ENCODE measurements at places on chromosomes 11 and 22.

DNA sequence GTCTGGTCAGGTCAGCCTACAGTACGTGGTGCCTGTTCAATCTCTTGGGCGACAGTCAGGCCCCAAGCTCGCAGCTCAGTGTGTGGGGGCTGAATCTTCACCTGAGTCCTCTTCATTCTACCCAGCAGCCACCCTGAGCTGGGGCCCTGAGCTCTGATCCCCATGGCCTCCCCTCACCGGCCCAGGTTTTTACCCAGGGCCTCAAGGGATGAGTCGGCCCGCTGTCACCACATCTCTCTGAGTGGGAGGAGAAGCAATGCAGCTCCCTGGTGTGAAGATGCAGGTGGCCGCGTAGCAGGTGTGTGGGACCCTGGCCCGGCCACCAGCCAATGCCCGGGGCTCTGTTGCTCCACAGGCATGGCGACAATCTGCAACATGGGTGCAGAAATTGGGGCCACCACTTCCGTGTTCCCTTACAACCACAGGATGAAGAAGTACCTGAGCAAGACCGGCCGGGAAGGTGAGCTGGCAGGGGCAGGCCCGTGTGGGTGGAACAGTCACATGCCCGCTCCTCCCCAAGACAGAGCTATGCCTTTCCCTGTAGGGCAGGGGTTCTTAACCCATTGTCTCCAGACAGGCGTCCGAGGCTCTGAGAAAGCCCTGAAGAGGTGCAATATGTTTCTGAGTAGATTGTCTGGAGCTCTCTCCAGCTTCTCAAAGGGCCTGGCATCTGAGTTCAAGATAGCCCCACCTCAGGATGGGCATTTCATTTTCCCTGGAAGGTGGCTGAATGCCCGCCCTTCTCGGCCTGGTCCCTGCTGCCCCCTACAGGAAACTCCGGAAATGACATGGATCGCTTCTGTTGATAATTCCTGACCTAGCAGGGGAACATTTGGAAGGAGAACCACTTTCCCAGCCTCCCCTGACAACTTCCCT, 26.9 kb downstream of the POLR3H start:
- DNase-seq, result peak; percentile 87

DNA sequence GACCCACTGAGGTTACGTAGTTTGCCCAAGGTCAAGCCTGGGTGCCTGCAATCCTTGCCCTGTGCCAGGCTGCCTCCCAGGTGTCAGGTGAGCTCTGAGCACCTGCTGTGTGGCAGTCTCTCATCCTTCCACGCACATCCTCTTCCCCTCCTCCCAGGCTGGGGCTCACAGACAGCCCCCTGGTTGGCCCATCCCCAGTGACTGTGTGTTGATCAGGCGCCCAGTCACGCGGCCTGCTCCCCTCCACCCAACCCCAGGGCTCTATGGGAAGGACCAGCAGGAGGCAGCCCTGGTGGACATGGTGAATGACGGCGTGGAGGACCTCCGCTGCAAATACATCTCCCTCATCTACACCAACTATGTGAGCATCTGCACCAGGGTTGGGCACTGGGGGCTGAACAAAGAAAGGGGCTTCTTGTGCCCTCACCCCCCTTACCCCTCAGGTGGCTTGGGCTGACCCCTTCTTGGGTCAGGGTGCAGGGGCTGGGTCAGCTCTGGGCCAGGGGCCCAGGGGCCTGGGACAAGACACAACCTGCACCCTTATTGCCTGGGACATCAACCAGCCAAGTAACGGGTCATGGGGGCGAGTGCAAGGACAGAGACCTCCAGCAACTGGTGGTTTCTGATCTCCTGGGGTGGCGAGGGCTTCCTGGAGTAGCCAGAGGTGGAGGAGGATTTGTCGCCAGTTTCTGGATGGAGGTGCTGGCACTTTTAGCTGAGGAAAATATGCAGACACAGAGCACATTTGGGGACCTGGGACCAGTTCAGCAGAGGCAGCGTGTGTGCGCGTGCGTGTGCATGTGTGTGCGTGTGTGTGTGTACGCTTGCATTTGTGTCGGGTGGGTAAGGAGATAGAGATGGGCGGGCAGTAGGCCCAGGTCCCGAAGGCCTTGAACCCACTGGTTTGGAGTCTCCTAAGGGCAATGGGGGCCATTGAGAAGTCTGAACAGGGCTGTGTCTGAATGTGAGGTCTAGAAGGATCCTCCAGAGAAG, 1.6 kb downstream of the GSTP1 start:
- no peak for DNase-seq

GRCh38 chr11:82754410-82754809, 20.7 kb upstream of the FAM181B start:
- no peak for DNase-seq

DNA sequence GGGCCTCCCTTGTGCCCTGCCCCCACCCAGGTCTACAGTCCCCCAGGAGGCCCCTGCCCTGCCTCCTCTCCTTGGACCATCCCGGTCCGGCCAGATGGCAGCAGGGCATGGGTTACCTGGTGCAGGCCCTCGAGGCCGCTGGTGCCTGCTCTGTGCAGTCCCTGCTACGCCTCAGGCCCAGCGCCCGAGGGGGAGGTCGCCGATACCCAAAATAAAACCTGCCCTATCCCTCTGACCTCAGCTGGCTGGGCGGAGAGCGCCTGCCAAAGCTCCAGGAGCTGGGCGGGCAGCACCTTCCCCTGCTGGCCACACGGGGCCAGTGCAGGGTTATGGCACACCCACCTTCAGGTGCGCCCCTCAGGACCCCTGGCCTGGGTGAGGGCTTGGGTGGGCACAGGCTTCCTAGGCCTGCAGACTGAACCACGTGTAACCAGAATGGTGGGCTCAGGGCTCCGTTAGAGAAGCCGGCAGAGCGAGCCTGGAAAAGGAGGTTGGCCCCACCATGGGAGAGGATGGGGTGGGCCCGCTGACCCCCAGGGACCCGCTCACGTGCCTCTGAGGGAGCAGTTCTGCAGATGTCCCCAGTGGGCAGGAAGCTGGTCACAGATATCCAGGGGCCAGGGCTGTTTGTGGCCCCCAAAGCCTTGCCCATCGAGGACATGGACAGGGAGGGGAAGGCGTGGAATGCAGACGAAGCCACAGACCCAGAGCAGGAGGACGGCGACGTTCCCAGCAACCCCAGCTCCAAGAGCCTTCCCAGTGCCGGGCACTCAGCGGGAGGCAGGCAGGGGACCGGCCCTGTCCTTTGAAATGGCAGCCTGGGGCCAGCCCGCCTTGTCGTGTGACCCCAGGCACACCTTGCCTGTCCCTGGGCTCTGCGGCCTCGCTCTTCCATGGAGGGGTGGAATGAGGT, 1.7 kb upstream of the TNNT3 start:
- DNase-seq, result no peak

GRCh38 chr11:126997196-126997595, 3.4 kb downstream of the KIRREL3 start:
- no peak for DNase-seq

DNA sequence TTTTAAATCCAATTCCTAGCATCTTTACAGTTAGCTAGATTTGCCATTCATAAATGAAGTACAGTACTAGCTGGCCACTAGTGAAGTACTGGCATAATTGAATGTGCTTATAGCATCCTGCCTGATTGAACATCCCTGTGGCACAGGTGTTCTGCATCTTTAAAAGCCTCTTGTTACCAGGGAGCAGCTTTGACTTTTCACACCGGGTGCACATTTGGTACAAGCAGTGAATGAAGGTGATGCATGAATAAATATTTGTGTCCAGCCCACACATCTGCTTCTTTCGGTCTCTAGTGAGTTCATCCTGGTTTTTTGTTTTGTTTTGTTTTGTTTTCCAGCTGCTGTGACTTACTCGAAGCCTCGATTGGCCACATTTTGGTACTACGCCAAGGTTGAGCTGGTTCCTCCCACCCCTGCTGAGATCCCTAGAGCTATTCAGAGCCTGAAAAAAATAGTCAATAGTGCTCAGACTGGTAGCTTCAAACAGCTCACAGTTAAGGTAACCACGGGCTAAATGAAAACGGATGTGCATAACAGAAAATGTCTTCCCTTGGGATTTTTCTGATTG, 5.3 kb downstream of the ATP5MG start:
- no peak for DNase-seq

GRCh38 chr22:41290262-41291221, 4.6 kb upstream of the RANGAP1 start:
- DNase-seq, result no peak
